Activated CD8-positive, alpha-beta memory T cell treated with anti-CD3 and anti-CD28 coated beads for 1 hour (primary cell): ENCODE measurements at places on chromosomes 7 and 10.

DNA sequence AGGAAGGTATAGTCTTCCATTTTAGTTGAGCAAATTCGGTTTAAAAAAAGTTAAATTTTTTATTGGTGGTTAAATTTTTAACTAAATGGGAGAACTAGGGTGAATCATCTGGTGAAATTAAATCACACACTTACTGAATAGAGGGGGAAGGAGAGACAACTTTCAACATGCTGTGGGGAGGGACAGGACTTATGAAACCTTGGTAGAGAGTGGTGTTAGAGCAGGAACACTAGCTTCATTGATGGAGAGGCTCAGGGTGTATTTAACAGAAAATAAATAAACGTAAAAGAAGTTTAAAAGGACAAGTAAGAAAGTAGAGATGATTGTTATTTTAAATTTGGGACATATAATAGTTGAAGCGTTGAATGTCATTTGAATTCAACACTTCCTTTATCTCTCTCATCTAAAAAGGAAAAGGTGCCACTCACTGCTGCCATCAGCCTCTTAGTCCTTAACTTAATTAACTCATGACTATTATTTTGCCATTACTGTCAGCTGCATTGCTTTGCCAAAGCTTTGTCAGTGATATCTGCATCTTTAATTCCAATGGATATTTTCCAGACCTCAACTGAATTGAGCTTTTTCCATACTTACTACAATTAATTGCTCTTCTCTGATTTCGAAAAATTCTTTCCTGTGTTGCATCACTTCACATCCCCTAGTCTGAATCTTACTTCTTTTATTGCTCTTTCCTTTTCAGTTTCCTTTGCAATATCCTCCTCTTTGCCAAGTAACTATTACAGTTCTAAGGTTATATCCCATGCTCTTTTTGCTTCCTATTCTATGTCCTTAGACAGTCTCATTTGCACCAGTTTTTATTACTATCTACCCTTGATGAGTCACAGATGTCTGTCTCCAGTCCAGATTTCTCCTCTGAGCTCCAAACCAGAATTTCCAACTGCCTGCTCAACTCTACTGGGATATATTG lies 71.7 kb downstream of the GNAT3 start:
- no peak for DNase-seq

DNA sequence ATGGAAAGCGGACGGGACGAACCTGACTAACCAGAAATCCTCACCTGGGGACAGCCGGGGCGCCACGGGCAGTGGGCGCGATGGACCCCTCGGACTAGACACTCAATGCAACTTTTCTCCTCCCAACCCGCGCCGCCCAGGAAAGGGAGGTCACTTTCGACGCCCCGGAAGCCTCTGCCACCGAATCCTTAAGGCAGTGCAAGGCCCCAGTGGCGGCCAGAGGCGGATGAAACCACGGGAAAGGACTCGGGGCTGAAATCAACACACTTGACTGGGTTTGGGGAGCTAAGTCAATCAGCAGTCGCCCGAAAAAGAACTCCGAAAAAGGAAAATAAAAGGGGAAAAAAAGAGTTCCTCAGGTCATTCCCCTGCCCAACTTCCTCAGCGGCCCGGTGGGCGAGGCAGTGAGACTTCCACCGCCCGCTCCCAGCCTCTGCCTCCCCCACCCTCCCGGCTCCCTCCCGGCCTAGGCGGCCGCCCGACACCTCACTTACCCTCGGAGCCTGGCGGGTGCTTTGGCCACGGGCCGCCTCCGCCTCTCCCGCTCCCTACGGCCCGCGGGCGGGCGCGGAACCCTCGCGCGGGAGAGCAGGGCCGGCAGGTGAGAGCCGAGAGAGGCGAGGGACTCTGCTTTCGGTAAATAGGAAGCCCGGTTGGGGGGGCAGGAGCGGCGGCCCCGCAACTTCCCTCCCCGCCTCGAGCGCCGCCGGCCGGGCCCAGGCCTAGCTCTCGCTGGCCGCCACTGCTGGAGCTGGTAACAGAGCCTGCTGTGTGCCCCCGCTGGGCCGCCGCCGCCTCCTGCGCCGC lies 518 bp downstream of the WAPL start:
- DNase-seq = no peak

DNA sequence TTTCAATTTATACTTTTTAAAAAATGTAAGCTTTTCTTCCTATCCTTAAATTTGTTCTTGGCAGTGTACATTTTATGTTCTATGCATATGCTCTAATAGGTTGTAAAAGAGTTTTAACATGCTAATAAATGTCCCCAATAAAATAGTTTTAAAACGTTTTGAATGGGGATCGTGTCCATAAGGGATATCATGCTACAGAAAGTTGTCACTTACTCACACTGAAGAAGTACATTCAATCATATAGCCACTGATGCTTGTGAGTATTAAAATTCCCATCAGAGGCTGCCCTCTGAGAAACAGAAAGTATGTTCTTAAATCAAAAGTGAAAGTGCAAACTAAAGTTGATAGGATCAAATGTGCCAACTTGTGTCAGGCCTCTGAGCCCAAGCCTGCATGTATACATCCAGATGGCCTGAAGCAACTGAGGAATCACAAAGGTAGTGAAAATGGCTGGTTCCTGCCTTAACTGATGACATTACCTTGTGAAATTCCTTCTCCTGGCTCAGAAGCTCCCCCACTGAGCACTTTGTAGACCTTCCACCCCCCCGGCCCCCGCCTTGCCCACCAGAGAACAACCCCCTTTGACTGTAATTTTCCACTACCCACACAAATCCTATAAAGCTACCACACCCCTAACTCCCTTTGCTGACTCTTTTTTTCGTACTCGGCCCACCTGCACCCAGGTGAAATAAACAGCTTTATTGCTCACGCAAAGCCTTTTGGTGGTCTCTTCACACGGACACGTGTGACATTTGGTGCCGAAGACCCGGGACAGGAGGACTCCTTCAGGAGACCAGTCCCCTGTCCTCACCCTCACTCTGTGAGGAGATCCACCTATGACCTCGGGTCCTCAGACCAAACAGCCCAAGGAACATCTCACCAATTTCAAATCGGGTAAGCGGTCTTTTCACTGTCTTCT lies 877 bp upstream of the NOD1 start:
- no peak for DNase-seq

- DNase-seq = no peak
These were observed 46.6 kb downstream of the WDR37 start for GRCh38 chr10:1102831-1103230.

- no peak for DNase-seq
These were observed 123.8 kb downstream of the AMPH start for GRCh38 chr7:38507384-38507783.

GRCh38 chr7:47228386-47229014 lies 353.4 kb downstream of the TNS3 start:
- DNase-seq = no peak

DNA sequence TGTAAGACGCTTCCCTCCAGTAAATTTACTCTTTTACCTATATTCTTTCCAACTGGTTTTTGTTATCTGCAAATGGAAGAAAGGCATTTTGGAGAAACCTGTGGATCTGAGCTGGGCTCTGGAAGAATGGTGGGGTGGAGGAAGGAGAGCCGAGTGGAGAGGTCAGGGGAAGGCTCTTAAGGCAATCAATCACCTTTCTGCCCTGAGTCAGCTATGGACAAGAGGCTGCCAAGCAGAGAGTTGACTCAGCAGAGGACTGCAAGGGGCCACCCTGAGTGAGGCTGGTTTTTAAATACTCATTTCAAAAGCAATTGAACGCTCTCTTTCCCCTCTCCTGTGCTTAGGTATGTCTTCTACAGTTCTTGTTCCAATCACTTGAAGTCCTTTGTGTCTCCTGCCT lies 81.8 kb downstream of the SPAG6 start:
- DNase-seq = no peak
